ENCODE measurements at places on chromosomes 12 and 14.

GRCh38 chr12:95896846-95897245 is 38.1 kb downstream of the SNRPF start:
- no peak for DNase-seq

- DNase-seq: no peak
Observed at GRCh38 chr12:32117316-32117715, 10.7 kb downstream of the BICD1 start.

GRCh38 chr12:75964150-75964549 is 67.4 kb downstream of the PHLDA1 start:
- DNase-seq: no peak

- no peak for DNase-seq
Observed at GRCh38 chr12:76449993-76450392, 101.8 kb upstream of the BBS10 start.

- DNase-seq: no peak
Observed at GRCh38 chr14:79293482-79294177, 917.7 kb downstream of the DIO2 start.

- DNase-seq: no peak
Observed at GRCh38 chr14:54374117-54374884, 22.5 kb upstream of the CDKN3 start.

- no peak for DNase-seq
Observed at GRCh38 chr12:1916371-1917171, 1.9 kb downstream of the CACNA2D4 start.

GRCh38 chr12:50222275-50222783 is 55.2 kb upstream of the CERS5 start:
- DNase-seq: no peak

- DNase-seq: no peak
Observed at GRCh38 chr14:103519837-103520212, 2.8 kb downstream of the CKB start.

DNA sequence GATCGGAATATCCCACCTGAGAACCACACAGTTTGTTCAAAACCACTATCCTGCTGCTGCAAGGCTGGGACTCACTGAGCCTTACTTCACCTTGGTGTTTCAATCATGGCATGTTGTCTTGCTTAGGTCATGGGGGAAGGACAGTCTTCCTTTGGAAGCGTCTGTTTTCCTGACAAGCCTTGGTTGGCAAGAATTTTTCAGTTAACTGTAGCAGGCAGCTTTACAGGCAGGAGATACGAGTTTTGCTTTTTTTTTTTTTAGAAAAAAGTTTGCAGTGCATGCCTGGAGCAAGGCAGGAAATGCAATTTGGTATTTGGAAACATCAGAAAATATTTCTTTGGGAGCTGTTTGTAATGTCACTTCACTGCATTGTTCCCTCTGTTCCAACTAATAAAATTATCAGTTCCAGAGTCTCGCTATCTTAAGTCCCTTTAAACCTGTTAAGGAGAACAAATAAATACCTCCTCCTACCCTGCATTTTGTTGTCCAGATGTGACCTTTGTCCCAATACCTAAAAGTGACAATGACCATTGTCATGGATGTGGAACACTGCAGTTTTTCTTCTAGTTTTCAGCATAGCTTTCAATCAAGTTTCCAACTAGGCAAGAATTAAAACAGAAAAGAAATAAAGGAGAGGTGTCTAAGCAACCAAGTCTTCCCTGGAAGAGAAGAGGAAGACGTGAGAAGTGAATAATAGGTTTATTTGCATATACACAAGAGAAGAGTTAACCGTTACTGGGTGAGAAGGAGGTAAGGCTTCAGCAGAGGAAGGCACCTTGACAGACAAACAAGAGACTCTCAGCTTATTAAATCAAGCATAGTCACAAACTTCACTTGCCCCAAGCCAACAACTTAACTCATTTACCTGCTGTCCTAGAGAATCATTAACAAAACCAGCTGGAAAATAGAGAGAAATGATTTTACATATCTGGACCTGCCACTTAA is 71.4 kb upstream of the ACTN1 start:
- DNase-seq: no peak

- DNase-seq: no peak
Observed at GRCh38 chr12:113072136-113072535, 15.6 kb downstream of the DTX1 start.

- no peak for DNase-seq
Observed at GRCh38 chr14:42490536-42490935, 883.9 kb downstream of the LRFN5 start.

GRCh38 chr14:35337269-35338255 is 45.4 kb downstream of the PSMA6 start:
- no peak for DNase-seq

- no peak for DNase-seq
Observed at GRCh38 chr14:74893614-74894091, 11.9 kb downstream of the DLST start.

- DNase-seq: no peak
Observed at GRCh38 chr14:95489214-95490137, 27.0 kb downstream of the SYNE3 start.

DNA sequence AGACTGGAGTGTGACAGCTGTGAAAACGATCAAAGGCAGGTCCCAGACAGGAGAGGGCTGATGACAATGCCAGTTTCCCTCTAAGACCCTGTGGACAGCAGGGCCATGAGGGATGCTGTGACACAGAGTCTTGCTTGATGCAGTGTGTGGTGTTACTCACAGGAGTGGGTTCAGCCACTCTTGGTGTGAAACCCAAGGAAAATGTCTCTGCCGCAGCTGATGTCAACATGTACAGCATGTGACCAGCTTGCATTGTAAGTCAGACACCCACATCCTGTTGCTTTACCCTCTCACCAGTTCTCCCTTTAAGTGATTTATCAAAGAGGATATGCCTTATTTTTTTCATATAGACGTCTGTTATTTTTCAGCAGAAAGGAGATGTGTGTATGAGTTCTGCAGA is 268.6 kb downstream of the BTG1 start:
- DNase-seq: peak; percentile 84

DNA sequence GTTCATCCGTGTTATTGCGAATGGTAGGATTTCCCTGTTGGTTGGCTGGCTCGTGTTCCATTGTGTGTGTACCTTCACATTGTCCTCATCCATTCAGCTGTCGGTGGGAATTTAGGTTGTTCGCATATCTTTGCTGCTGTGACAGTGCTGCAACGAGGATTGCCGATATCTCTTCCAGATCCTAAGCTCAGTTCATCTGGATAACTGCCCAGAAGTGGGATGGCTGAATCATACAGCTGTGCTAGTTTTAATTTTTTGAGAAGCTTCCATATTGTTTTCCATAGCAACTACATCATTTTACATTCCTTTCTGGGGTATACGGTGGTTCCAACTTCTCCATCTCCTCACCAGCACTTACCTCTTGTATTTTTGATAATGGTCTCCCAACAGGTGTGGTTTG is 292.8 kb upstream of the SFSWAP start:
- DNase-seq: no peak

DNA sequence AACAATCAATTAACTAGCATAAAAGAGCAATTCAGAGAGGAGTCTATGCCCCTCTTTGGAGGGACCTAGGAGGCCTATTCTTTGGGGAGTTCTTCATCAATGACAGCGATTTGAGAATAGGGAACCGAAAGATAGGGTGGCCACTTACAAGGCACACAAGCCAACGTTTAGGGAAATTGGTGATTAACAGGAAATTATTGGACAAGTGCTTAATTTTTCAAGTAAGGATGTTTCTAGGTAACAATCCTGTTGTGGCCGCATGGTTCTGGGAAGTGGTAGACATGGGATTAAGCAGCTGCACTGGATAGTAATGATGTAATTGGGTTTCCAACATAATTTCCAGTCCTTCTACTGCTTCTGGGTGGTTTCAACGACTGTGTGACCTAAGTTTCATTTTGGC is 83.2 kb downstream of the HMGA2 start:
- DNase-seq: no peak

DNA sequence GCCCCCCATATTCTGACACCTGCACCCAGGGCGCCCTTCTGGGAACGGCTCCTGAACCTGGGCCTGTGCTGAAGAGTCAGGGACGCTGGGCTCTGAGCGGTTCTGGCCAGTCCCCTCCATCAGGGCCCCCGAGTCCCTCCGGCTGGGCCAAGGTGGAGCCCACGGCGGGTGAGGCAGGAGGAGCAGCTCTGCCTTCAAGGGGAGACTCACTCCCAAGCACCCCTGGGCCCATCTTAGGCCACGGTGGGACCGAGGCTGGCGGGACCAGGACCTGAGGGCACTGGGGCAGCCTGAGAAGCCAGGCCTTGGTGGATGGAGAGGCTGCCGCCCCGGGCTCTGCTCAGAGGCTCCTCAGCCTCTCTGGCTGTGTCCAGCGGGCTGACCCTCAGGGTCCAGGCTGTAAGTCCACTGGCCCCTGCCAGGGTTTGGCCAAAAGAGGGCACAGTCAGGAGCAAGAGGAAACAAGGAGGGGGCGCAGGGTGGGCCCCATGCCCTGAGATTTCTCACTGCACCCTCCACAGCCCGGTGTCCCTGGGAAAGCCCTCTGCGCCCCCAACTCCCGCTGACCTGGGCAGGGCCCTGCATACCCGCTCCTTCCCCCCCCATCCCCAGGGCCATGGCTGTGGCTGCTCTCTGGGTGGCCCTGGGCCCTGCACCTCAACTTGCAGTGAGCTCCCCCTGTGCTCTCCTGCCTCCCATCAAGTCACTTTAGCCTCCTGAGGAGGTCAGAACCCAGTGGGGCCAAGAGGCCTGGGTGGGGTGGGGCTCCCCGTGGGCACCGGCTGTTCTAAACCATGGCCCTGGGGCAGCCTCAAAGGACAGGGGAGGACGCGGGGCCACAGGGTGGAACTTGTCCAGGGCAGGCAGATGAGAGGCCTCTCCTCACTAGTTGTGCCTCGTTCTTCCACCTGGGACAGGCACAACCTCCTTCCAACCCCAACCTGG is 266.4 kb upstream of the SFSWAP start:
- no peak for DNase-seq

DNA sequence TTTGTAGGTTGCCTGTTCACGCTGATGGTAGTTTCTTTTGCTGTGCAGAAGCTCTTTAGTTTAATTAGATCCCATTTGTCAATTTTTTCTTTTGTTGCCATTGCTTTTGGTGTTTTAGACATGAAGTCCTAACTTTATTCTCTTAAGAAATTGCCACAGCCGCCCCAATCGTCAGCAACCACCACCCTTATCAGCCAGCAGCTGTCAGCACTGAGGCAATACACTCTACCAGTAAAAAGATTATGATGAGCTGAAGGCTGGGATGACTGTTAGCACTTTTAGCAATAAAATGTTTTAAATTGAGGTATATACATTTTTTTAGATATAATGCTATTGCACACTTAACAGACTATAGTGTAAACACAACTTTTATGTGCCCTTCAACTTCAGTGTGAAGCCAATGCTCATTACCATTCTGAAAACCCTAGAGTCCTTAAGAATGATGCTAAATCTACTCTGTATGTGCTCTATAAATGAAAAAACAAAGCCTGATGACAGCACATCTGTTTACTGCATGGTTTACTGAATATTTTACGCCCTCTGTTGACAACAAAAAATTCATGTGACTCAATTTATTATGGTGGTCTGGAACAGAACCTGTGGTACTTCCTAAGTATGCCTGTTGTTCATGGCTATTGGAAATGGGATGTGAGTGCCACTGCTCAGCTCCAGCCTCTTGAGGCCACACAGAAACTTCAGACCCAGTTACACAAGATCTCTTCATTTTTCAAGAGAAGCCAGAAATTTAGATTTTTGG is 197.4 kb downstream of the DUSP6 start:
- DNase-seq: no peak

GRCh38 chr12:112167031-112167461 is 41.7 kb downstream of the TRAFD1 start:
- no peak for DNase-seq

GRCh38 chr12:49346659-49347310 is at the start of gene DNAJC22:
DNAJC22 (plus strand) TSS chr12:49346888; CDS start chr12:49348873, 1,985 bp downstream.
- no peak for DNase-seq

DNA sequence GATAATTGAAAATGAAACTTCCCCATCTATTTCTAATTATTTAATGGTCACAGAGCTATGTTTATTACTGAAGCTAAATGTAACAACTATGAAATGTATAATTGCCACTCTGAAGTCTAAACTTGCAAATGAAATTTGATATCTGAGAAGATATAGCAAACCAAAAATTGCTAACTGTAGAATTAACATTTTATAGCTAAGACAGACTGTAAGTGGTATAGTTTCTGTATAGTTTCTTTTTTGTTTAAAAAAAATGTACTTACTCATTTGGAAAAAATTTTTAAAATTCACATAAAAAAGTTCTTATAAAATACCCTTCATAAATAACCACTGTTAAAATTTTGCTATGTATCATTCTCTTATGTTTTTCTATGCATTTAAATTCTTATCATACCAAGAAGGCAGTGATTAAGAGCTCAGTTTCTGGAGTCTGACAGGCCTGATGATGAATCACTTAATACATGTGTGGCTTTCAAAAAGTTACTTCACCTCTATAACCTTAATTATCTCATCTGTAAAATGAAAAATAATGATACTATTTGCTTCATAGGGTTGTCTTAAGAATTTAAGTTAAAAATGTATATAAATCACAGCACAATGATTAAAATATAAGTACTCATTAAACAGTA is 214.7 kb upstream of the GARIN2 start:
- DNase-seq: no peak

DNA sequence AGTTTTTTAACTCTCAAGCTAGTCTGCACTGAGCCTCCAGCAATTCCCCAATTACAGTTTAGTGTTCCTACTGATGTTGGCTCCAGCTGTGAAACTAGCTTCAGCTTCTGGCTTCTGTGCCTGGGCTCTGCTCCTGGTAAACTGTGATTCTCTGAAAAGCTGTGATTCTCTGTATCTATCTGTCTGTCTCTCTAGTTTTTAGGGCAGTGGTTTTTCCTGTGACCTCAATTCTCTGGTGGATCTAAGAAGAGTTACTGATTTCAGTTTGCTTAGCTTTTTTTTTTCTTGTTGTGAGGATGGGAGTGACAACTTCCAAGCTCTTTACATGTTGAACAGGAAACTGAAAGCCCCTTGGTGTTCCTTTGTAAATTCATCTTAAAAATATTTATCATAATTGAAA is 3.8 kb upstream of the HIF1A start:
- no peak for DNase-seq

DNA sequence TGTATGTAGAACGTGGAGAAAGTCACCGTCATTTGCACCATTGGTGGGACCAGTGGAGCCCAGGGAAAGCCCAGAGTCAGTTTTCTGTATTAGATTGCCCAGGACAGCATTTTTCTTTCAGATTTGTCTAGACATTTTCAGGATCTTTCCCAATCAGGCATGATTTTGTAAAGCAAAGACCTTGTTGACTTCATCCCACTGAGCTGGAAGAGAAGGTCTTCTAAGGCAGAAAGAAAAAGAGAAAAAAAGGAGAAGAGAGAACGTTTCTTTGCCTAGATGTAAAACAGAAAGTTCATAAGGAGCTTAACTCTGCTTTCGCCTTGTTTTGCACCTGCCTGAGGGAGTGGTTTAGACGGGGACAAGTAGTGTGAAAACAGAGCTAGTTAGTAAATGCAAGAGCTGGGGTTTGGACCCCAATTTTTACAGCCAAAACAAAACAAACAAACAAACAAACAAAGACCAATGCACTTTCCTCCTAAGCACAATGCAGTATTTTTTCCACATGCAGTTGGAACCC is 273.1 kb downstream of the ZFP36L1 start:
- DNase-seq: no peak

DNA sequence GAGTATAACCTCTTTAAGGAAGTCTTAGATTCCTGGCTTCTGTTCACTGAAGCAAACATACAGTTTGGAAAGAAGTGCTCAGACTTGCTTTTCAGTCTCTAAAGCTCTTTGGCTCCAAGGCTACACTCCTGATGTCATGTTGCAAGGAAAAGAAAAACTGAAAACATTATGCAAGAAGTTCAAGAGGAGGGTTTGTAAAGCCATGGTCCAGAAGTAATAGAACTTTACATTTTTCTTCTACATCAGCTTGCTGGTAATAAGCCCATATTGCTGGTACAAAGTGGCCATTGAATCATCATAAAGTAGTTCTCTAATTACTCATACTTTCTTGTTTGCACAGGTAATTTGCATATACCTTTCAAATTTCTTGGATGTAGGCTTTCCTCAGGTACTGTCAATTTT is 83.6 kb downstream of the BBS10 start:
- no peak for DNase-seq

Data from T follicular helper cell (primary cell).